ENCODE measurements at places on chromosomes 13 and 19.
A peak's percentile ranks its signal among the peaks of the same experiment; 100 is the strongest.

- H3K4me3 ChIP-seq = no peak overlapping the region
- no peaks in the 10 kb centered on the region for H3K4me1 ChIP-seq
- peaks cover 6% of the 10 kb centered on the region for H3K36me3 ChIP-seq
- no peaks in the 10 kb centered on the region for H3K27me3 ChIP-seq
- DNase-seq = no peak
These were observed 47.1 kb downstream of the LNX2 start for GRCh38 chr13:27573265-27573664.

DNA sequence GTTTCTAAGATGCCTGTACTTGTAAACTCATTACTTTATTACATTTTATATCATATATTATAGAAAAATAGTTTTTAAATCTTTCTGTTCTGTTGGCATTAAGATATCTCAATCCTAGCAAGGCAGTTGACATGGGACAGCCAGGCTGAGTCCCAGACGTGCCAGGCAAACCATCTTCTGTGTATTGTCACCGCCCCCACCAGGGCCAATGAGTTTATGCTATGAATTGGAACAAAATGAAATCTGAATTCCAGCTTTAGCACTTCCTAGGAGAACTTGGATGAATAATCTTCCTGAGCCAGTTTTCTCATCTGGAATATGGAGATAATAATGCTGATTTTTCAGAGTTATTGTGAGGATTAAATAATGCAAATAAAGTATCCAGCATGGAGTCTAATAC is 79.9 kb upstream of the GSX1 start:
- H3K36me3 ChIP-seq = no peaks in the 10 kb centered on the region
- H3K27ac ChIP-seq = no peak overlapping the region
- peak; percentile 37 for DNase-seq
- no peaks in the 10 kb centered on the region for H3K4me1 ChIP-seq
- H3K4me3 ChIP-seq = no peak overlapping the region

GRCh38 chr13:77714119-77714755 is 16.8 kb downstream of the SLAIN1 start:
- H3K27me3 ChIP-seq = no peaks in the 10 kb centered on the region
- H3K36me3 ChIP-seq = no peaks in the 10 kb centered on the region
- no peak for DNase-seq
- no peaks in the 10 kb centered on the region for H3K4me1 ChIP-seq

DNA sequence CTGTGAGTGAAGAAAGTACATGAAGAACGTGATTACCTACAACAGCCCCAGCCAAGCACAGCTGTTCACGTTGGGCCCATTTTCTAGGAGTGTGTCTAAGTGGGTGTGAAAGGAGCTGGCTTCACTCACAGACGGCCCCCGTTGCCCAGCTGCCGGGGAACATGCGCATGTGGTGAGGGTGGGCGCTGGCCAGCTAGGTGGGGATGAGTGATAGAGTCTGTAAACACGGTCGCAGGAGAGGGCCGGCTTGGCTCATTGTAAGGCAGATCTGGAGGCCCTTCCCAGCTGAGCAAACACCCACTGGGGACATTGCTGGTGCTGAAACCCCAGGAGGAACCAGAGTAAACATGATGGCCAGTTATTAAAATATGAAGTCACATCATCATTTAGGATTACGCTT is 160.5 kb downstream of the TEX29 start:
- no peak overlapping the region for H3K4me3 ChIP-seq
- no peaks in the 10 kb centered on the region for H3K27me3 ChIP-seq
- H3K27ac ChIP-seq = no peak overlapping the region
- no peaks in the 10 kb centered on the region for H3K4me1 ChIP-seq
- DNase-seq = no peak

- no peaks in the 10 kb centered on the region for H3K4me1 ChIP-seq
- no peak for DNase-seq
- no peak overlapping the region for H3K27ac ChIP-seq
- no peaks in the 10 kb centered on the region for H3K36me3 ChIP-seq
- no peaks in the 10 kb centered on the region for H3K27me3 ChIP-seq
These were observed 38.0 kb upstream of the PNMA8B start for GRCh38 chr19:46533621-46534081.

- H3K4me1 ChIP-seq = peaks cover 16% of the 10 kb centered on the region
- DNase-seq = no peak
- no peak overlapping the region for H3K27ac ChIP-seq
- no peak overlapping the region for H3K4me3 ChIP-seq
- H3K27me3 ChIP-seq = no peaks in the 10 kb centered on the region
These were observed 377.6 kb downstream of the IRS2 start for GRCh38 chr13:109408591-109409382.

- no peak overlapping the region for H3K4me3 ChIP-seq
- no peaks in the 10 kb centered on the region for H3K4me1 ChIP-seq
- no peaks in the 10 kb centered on the region for H3K36me3 ChIP-seq
- H3K27me3 ChIP-seq = no peaks in the 10 kb centered on the region
- no peak for DNase-seq
These were observed 205.5 kb upstream of the SOX21 start for GRCh38 chr13:94917824-94918223.

DNA sequence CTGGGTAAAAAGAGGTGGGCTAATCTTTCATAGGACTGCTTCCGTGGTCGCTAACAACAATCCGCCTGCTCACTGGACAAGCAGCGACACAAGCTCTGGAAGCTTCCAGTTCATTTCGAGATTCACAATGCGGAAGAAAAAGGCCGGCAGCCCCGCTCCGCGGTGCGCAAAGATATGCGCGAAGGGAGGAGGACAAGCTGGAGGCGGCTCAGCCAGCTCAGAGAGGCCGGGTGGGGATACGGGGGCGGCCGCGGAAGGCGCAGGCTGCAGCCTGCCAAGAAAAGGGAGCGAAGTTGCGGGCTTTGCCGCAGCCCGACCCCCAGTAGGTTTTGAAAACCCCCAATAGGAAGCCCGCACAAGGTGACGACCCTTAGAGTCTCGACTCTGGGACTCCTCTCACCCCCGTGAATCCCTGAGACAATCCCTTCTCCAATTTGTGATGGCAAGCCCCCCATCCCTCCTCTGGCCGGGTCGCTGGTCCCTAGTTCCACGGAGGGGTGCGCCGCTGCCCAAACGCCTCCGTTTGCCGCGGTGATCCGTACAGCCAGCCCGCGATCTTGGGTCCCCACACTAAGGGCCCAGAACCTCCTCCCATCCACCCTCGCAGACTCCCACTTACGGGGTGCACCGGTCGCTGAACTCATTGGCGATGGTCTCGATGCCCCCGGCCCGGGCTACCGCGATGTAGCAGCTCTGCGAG is 697 bp downstream of the HSPH1 start:
- peak; percentile 68 for DNase-seq
- H3K27ac ChIP-seq = no peak overlapping the region
- H3K4me3 ChIP-seq = peak overlapping the region; percentile 72
- H3K4me1 ChIP-seq = peaks cover 30% of the 10 kb centered on the region
- no peaks in the 10 kb centered on the region for H3K27me3 ChIP-seq
- no peaks in the 10 kb centered on the region for H3K36me3 ChIP-seq

GRCh38 chr19:46461537-46461936 is 9.8 kb downstream of the PNMA8A start:
- no peaks in the 10 kb centered on the region for H3K27me3 ChIP-seq
- no peaks in the 10 kb centered on the region for H3K36me3 ChIP-seq
- H3K27ac ChIP-seq = no peak overlapping the region
- no peak for DNase-seq
- no peak overlapping the region for H3K4me3 ChIP-seq

- no peak overlapping the region for H3K4me3 ChIP-seq
- DNase-seq = no peak
- H3K27ac ChIP-seq = peak overlapping the region; percentile 16
- H3K4me1 ChIP-seq = peaks cover 5% of the 10 kb centered on the region
These were observed 5.0 kb downstream of the TEAD2 start for GRCh38 chr19:49357186-49357585.

- DNase-seq = no peak
- H3K27me3 ChIP-seq = no peaks in the 10 kb centered on the region
- no peaks in the 10 kb centered on the region for H3K4me1 ChIP-seq
- H3K27ac ChIP-seq = no peak overlapping the region
These were observed 2526.0 kb downstream of the PCDH9 start for GRCh38 chr13:64704121-64704649.

- no peak for DNase-seq
- H3K27me3 ChIP-seq = no peaks in the 10 kb centered on the region
- H3K36me3 ChIP-seq = no peaks in the 10 kb centered on the region
- H3K4me1 ChIP-seq = no peaks in the 10 kb centered on the region
- H3K4me3 ChIP-seq = no peak overlapping the region
These were observed 42.6 kb upstream of the MYO16 start for GRCh38 chr13:108586826-108587225.

- H3K4me1 ChIP-seq = peaks cover 15% of the 10 kb centered on the region
- H3K4me3 ChIP-seq = no peak overlapping the region
- no peak overlapping the region for H3K27ac ChIP-seq
- no peak for DNase-seq
- no peaks in the 10 kb centered on the region for H3K27me3 ChIP-seq
These were observed 407.2 kb downstream of the KCNRG start for GRCh38 chr13:50422181-50423148.

- H3K4me3 ChIP-seq = no peak overlapping the region
- H3K27me3 ChIP-seq = no peaks in the 10 kb centered on the region
- H3K27ac ChIP-seq = no peak overlapping the region
- no peaks in the 10 kb centered on the region for H3K4me1 ChIP-seq
- no peak for DNase-seq
- no peaks in the 10 kb centered on the region for H3K36me3 ChIP-seq
These were observed 170.6 kb downstream of the URI1 start for GRCh38 chr19:30112666-30113065.

- no peaks in the 10 kb centered on the region for H3K27me3 ChIP-seq
- peaks cover 53% of the 10 kb centered on the region for H3K36me3 ChIP-seq
- peak; percentile 55 for DNase-seq
- no peak overlapping the region for H3K27ac ChIP-seq
These were observed 2.6 kb downstream of the GPI start for GRCh38 chr19:34367624-34367957.

- no peak overlapping the region for H3K4me3 ChIP-seq
- H3K27me3 ChIP-seq = no peaks in the 10 kb centered on the region
- no peak overlapping the region for H3K27ac ChIP-seq
- H3K36me3 ChIP-seq = peaks cover 42% of the 10 kb centered on the region
- DNase-seq = no peak
- no peaks in the 10 kb centered on the region for H3K4me1 ChIP-seq
These were observed 27.8 kb upstream of the F2RL3 start for GRCh38 chr19:16861011-16861410.

GRCh38 chr13:114222461-114222968 is 12.2 kb upstream of the CDC16 start:
- peaks cover 3% of the 10 kb centered on the region for H3K27me3 ChIP-seq
- DNase-seq = no peak

- no peaks in the 10 kb centered on the region for H3K36me3 ChIP-seq
- H3K4me1 ChIP-seq = no peaks in the 10 kb centered on the region
- no peaks in the 10 kb centered on the region for H3K27me3 ChIP-seq
- H3K4me3 ChIP-seq = no peak overlapping the region
These were observed 1620.8 kb downstream of the PCDH9 start for GRCh38 chr13:65609350-65609749.

- H3K27ac ChIP-seq = no peak overlapping the region
- no peak for DNase-seq
- H3K4me1 ChIP-seq = no peaks in the 10 kb centered on the region
- no peak overlapping the region for H3K4me3 ChIP-seq
- no peaks in the 10 kb centered on the region for H3K27me3 ChIP-seq
These were observed 203.4 kb downstream of the NDFIP2 start for GRCh38 chr13:79684371-79684770.

GRCh38 chr19:39405261-39405957 is 1.2 kb upstream of the ZFP36 start:
- H3K36me3 ChIP-seq = no peaks in the 10 kb centered on the region
- no peaks in the 10 kb centered on the region for H3K27me3 ChIP-seq
- no peak for DNase-seq
- H3K27ac ChIP-seq = peak overlapping the region; percentile 89
- H3K4me1 ChIP-seq = peaks cover 59% of the 10 kb centered on the region

- no peak overlapping the region for H3K4me3 ChIP-seq
- no peak for DNase-seq
- no peaks in the 10 kb centered on the region for H3K36me3 ChIP-seq
These were observed 5.3 kb upstream of the SUCLA2 start for GRCh38 chr13:48006396-48006795.

DNA sequence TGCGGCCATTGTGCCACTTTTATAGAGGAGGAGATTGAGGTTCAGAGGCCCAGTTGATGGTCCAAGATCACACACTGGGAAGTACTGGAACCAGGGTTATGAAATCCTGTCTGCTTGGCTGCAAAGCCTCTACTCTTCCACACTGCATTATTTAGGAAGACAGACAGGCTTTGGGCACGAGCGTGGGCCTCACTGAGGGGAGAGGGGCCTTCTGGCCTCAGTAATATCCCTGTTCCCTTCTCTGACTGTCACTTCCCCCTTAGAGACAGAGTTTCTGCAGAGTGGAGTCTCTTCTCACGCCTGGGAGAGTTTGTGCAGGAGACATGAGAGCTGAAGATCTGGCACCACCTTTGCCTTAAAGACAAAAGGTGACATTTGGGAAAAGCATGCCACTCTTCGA is 49.0 kb upstream of the PNMA8B start:
- H3K4me3 ChIP-seq = no peak overlapping the region
- no peaks in the 10 kb centered on the region for H3K27me3 ChIP-seq
- DNase-seq = no peak
- peaks cover 5% of the 10 kb centered on the region for H3K4me1 ChIP-seq
- no peak overlapping the region for H3K27ac ChIP-seq
- H3K36me3 ChIP-seq = no peaks in the 10 kb centered on the region

GRCh38 chr19:29751932-29752331 is 36.9 kb upstream of the C19orf12 start:
- no peaks in the 10 kb centered on the region for H3K4me1 ChIP-seq
- no peak overlapping the region for H3K4me3 ChIP-seq

GRCh38 chr19:11979527-11979926 is 14.7 kb downstream of the ZNF763 start:
- no peaks in the 10 kb centered on the region for H3K27me3 ChIP-seq
- H3K36me3 ChIP-seq = peaks cover 5% of the 10 kb centered on the region
- no peaks in the 10 kb centered on the region for H3K4me1 ChIP-seq
- no peak for DNase-seq

- peaks cover 30% of the 10 kb centered on the region for H3K27me3 ChIP-seq
- H3K36me3 ChIP-seq = no peaks in the 10 kb centered on the region
- H3K4me1 ChIP-seq = no peaks in the 10 kb centered on the region
- no peak overlapping the region for H3K27ac ChIP-seq
These were observed 1.7 kb downstream of the KLK4 start for GRCh38 chr19:50909240-50910070.
